ENCODE measurements at places on chromosomes 6 and 20.

DNA sequence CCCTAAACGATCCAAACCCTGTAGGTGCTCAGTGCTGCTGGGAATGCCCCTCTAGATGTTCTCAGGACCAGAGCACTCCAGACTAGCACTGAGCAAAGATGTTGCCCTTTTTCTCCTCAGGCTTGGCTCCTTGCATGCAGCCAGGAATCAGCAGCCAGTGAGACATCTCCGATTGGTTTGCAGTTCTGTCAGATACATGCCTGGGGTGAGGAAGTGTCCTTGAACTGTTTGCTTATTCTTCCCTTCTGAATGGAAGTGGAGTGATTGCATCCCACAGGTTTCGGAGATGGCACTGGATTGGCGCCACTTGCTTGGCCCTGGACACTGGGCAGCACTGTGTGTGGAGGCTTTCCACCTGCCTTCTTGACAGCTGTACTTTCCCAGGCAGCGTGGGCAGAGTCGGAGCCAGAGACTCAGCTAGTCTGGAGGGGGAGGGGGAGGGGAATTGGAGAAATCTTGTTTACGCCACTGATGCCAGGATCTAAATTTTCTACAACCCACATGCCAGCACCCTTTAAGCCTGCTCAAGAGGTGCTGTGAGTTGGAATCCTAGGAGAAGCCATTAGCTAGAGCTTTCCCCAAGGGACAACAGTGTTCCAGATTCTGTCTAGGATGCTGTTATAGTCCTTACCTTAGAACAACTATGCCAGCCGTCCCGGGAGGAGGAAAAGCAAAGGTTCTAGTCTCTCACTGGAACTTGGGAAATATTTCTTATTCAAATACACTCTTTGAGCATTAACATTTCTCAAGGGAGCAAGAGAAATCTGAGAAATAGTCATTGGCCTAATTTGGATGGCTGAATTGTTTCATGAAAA is 49.2 kb upstream of the SASH1 start:
- DNase-seq: no peak

DNA sequence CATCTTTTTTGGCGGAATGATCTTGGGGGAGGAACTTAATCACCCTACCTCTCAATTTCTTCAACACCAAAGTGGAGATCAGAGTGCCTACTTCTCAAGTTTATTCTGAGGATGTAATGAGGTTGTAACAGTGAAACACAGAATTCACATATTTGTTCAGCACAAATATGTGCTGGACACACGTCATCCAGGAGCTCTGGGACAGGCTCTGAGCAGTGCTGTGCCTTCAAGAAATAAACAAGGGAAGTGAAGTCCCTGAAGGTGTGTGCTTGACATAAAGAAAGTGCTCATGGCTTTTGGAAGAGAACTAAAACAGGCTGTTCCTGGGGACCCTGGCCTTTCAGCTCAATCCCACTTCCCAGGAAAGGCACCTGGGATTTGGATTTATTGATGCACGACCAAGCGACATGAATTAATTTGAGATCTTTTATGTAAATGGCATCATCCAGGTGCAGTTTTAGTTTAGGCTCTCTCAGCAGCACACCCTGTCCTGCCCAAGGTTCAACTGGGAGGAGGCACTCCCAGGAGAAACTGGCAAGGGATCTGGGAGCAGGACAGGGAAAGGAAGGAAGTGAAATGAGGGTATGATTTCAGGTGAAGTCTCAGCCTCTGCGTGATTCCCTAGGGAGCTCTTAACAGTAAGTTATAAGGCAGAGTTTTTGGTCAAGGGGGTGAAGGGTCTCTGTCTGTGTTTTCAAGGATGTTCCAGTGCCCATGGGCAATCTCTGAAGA is 211.0 kb downstream of the FOXA2 start:
- no peak for DNase-seq

DNA sequence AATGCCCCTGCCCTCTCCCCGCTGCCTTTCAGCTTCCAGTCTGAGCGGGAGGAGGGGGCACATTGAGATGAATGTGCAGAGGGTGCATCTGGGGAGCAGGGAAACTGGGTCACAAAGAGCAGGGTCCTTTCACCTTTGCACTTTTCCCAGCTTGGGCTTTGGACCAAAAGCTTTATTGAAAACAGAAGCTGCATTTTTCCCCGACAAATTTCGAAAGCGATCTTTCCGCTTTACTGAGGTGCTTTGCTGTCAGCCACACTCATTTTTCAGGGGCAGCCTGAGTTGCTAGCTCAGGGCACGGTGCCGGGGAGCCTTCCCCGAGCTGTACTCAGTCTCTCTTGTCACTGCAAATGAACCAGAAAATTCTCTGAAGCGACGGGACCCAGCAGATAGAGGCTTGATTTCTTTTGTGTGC is 283.7 kb upstream of the SOX4 start:
- DNase-seq: no peak

GRCh38 chr6:112622036-112622435 is 274.9 kb downstream of the RFPL4B start:
- DNase-seq: no peak

DNA sequence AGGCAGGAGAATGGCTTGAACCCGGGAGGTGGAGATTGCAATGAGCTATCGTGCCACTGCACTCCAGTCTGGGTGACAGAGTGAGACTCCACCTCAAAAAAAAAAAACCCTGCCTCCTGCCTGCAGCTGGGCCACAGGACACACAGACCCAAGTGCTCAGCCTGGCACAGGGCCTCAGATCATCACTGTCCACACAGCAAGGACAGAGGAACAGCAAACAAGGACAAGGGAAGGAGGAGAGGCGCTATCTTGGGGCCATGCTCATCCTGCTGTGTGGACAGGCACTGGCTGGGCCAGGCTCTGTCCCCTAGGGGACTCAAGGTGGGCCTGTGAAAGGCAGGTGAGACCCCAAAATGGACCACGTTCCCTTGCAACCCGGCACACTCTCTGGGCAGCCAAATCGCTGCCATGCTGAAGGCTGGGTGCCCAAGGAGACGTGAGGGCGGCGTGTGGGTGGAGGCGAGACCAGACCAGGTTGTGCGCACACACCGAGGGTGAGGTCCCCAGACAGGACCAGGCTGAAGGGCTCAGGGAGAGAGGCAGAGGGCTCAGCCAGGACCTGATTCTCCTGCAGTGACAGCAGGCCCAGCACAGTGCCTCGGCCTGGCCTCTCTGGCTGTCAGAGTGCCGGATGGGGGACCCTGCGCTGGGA is 9.1 kb downstream of the UCKL1 start:
- no peak for DNase-seq

DNA sequence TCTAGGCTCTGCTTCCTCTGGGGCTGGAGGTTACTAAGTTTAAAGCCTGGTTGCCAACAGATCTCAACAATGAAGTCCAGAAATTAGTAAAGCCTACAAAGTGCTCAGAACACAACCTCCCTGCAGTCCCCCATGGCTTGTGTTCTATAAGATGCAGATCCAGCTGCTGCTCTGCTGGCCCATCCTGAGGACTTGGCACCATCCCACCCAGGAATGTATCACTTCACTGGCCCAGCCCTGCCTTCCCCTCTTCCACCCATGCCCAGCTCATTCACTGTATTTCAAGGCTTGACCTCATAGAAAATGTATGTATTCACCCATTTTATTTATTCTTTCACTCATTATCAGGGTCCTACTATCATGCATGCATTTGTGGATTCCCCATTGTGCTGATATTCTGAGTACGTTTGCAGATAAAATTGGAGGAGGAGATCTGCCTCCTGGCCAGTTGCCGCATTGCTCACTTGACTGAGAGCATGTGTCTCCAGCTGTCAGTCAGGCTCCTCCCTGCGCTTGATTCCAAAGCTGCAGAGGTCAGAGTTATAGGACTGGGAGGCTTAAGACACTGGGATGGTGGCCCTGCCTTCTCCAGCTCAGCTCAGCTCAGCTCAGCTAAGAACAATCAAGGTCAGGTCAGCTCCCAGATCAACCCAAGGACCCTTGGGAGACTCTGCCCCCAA is 104.8 kb downstream of the MAFB start:
- no peak for DNase-seq

GRCh38 chr6:43979525-43979924 is 147.7 kb downstream of the MRPL14 start:
- no peak for DNase-seq

DNA sequence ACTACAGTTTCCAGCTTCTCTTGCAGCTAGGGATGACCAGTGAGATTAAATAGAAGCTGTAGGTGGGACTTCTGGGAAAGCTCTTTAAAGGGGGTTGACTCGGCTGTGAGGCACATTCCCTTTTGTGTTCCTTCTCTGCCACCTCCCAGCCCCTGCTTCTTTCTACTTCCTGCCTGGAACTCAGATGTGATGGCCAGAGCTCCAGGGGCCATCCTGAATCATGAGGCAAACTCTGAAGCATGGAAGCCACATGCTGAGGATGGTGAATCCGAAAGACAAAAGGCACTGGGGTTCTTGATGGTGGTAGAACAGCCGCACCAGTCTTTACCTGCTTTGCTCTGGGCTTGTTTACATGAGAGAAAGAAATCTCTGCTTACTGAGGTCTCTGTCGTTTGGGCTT is 9.1 kb downstream of the CEBPB start:
- no peak for DNase-seq

DNA sequence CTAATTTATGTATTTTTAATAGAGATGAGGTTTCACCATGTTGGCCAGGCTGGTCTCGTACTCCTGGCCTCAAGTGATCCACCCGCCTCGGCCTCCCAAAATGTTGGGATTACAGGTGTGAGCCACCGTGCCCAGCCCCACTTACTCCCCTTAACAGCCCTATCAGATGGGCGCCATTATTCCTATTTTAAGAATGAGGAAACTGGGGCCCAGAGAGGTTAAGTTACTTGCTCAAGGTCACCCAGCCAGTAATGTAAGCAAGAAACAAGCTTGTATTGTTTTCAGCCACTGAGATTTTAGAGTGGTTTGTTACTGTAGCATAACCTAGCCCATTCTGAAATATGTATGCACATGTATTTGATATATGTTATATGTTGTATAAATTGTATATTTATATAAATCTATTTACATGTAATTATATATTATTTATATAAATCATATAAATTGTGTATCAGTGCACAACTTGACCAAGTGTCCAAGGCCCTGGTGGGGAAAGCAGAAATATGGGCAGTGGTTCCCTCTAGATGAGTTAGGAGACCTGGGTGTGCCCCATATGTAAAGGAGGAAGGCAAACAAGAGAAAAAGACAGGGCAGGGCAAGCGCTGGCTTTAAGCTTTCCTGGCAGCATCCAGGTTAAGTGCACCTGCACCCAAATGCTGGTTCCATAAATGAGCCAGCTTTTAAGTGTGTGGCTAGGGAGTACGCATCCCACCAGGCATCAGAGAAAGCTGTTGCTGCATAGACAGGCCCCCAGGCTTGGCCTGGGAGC is 1.2 kb upstream of the GUCA1A start:
- DNase-seq: peak; percentile 16

GRCh38 chr20:33162313-33162712 is 5.6 kb upstream of the BPIFA2 start:
- DNase-seq: no peak

DNA sequence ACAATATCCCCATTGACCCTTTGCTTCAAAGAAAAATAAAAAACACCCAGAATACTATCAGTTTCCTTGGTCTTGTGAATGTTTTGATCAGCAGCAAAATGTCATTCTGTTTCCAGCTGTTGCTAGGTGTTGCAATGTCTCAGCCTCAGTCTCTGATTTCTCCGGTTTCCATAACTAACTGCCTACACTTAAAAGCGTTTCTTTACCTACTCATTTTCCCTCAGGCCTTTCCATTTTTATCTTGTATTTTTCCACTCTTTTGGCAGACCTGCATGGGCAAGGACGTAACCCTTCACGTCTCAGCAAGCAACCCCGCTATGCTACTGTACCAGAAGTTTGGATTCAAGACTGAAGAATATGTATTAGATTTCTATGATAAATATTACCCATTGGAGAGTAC is 49.4 kb downstream of the KAT14 start:
- DNase-seq: no peak

DNA sequence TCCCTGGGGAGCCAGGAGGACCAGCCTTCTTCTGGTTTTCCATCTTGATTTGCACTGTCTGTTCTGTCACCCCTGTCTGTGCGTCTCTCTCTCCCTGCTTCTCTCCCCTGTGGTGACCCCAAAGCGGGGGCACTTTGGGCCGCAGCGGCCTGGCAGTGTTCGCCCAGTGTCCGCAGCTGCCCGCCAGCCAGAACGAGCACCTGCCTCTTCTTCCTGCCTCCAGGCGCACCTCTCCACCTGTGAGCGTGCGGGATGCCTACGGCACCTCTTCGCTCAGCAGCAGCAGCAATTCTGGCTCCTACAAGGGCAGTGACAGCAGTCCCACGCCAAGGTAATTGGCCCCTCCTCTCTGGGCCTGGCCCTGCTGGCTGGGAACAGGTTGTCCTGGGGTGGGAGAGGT is 30.8 kb downstream of the SNPH start:
- DNase-seq: no peak

GRCh38 chr6:753486-753885 is 60.5 kb upstream of the EXOC2 start:
- DNase-seq: no peak

GRCh38 chr20:18981962-18982539 is 168.5 kb downstream of the SCP2D1 start:
- DNase-seq: no peak

GRCh38 chr20:44900231-44900854 is 9.5 kb upstream of the PABPC1L start:
- no peak for DNase-seq

DNA sequence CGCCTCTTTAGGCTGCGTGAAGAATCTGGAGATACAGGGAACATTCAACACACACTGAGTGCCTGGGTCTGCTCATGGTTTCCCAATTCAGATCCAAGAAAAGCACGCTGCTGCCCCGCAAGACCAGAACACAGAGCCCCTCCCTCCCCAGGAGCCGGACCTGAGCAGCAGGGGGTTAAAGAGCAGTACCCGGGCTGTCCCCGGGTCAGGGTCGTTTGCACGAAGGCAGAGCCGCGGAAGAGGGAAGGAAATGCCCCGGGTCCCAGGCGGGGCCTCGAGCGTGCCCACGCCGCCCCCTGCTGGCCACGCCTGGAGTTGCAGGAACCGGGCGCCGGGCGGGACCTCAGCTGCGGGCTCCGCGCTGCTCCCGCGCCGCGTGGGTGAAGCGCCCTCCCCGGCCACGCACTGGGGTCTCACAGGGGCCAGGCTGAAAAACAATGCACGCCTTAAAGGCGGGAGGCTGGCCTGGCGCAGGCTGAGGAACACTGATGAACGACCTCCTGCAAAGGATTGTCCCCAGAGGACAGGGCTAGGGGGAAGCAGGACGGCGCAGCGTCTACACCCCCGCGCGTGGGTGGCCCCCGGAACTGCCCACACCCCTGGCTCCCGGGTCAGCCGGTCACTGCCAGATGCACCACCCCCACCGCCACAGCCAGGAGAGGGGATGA is 48.9 kb downstream of the ANKRD60 start:
- peak; percentile 3 for DNase-seq

- no peak for DNase-seq
Observed at GRCh38 chr6:3285049-3285639, 26.4 kb downstream of the PSMG4 start.

- DNase-seq: no peak
Observed at GRCh38 chr20:51162015-51162414, 139.1 kb upstream of the KCNG1 start.

DNA sequence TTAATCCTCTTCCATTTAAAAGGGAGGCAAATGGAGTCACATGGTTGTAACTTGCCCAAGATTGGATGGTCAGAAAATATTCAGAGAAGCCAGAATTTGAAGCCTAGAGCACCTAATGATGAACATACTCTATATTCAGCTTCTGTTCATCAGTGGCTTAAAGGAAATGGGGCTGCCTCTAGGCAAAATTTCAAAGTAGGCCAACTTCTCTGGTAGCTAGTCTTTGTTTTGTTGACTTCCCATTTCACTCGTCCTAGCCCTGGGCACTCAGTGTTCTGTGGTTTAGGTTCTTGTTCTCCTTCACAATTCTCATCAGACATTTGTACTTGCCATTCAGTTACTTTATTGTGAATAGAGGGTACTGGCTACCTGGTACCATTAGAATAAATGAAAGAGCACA is 13.2 kb downstream of the MAP3K7 start:
- no peak for DNase-seq
